Stomach (tissue), 19 donors: ENCODE measurements at places on chromosomes 1 and 21. TPM values are rescaled to one million over a fixed set of nuclear protein-coding genes. Genes with fewer than 3 reads are reported as not detected.

CYYR1 gene
- total RNA-seq, result not detected

DDR2 gene
- 47.7 TPM for total RNA-seq

TRIM33 gene
- 68.0 TPM for total RNA-seq

CYP4A11 gene
- total RNA-seq, result not detected

FCRL5 gene
- not detected for total RNA-seq

DNA sequence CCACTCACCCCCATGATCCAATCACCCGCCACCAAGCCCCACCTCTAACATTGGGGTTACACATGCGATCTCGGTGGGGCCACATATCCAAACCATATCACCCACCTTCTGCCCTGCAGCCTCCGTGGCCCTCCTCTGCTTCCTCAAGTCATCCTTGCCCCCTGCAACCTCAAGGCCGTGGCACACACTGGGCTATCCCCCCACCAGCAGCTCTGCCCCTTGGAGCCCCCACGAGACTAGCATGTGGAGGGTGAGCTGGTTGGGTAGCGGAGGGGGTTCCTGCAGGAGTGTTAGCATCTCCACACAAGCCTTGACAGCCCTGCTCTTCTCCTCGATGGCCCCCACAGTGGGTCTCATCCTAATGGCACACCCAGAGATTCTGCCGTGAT, 100.8 kb downstream of the TOMM20 start:
- DNase-seq, result no peak

DNA sequence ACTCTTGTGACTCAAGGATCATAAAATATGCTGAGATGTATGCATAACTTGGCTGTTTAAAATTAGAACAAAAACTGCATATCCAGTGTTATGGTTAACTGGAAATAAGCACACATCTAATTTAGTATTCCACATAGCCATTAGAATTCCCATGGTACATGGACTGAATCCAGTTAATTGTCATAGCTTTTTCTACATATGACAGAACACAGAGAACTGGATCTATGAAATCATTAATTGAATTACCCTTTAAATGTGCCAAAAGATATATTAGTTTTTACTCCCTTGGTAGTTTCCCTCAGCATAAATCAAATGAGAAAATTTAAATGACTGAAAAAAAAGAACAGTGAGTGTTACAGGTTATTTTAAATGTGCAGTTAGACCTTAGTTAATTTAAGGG, 395.9 kb downstream of the NCAM2 start:
- peak; percentile 37 for DNase-seq

DNA sequence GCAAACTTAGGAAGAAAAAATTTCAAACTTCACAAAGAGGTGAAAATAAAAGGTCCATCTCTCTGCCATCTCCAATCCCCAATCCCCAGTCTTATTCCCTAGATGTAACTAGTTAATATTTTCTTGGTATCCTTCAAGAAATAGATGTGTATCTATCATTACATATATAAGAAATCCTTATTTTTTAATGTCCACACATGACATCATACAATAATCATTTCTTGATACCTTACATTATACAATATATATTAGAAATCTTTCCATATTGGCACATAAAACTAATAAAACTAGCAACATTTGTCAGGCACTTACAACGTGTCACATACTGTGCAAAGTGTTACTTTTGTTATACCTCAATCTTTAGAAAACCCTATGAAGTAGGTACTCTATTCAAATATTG, 16.2 kb downstream of the DOCK7 start:
- no peak for DNase-seq

DNA sequence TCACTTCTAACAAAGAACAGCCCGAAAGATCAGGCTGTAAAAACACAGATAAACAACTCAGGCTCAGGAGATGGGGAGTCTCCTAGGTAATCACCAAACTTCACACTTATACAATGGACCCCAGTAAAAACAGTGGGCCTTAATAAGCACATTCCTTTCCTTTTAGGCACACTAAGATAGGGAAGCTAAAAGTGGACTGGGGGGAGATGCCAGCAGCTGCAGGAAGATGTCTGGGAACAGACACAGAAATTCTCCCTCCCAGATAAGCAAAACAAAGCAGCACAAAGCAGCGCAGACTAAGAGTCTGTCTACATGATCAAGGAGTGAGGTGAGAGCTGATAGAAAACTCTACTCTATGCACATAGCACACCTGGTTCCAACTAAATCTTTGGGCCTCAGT, 29.0 kb upstream of the CTBS start:
- DNase-seq, result no peak

GRCh38 chr1:110561596-110561995, 42.6 kb upstream of the KCNA10 start:
- no peak for DNase-seq

GRCh38 chr1:177249231-177249630, 78.5 kb downstream of the BRINP2 start:
- DNase-seq, result no peak

DNA sequence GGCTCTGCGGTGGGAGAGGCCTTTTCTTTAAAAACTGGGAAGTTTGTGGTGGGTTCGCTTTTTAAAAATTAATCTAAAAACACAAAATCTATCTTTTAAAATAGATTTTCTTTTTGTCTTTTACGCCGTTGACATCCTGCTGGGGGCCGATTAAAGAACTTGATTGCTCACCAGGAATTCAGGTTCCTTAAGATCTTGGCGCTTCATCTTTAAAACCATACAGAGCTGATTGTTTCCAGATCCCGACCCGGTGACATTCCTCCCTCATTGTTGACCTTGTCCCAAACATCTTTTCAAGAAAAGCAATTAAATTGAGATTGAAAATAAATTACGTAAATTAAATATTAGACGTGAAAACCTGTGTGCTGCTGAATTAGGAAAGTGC, 546 bp upstream of the ZNF697 start:
- DNase-seq, result no peak

- no peak for DNase-seq
Observed at GRCh38 chr1:236143104-236143948, 987 bp downstream of the GPR137B start.

DNA sequence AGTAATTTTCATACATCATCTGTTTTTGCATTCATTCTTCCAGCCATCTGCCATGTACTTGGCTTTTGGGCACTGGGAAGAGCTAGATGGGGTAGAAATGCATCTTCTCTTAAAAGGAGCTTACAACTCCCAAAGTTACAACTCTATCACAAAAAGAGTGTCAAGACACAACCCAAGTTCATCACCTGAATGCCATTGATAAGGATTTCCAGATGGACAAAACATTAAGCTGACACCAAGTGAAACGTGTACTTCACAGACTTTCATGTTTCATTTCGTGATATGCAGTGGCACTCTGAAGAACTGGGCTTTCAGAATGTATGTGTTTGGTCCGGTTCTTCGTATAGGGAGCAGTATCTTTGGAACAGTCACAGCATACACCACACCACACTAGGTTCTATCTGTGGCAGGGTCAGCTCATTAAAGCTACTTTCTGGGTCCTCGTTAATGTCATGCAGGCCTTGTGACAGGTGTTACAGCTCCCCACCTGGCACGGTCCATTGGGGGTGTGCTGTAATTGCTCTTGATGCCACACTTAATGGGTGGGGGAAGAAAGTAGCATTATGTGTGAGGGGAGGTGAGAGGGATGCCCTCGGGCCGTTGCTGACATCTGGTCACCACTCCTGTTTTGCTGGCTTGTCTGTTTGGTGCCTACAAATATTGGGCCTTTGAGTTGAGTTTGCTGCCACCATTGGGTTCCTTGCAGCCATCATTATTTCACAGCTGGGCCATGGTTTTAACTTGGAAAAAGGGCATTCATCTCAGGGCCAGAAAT, 164.9 kb downstream of the NFIA start:
- no peak for DNase-seq

DNA sequence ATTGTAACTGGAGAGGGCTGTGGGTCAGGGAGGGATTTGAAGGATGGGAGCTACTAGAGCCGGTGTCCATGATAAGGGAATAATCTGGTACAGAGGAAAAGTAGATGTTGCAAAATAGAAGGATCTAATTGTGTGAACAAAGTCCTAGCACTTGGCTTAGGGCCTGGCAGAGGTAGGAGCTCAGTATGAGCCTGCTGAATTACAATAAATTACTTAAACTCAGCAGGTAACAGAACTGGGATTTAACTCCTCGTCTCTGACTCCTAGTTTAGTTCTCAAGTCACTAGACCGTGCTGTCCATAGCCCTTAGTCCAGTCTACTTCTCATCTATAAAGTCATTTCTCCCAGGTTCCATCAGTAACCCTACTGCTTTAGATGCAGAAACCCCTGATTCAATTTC, 120.2 kb downstream of the LRRC53 start:
- no peak for DNase-seq

DNA sequence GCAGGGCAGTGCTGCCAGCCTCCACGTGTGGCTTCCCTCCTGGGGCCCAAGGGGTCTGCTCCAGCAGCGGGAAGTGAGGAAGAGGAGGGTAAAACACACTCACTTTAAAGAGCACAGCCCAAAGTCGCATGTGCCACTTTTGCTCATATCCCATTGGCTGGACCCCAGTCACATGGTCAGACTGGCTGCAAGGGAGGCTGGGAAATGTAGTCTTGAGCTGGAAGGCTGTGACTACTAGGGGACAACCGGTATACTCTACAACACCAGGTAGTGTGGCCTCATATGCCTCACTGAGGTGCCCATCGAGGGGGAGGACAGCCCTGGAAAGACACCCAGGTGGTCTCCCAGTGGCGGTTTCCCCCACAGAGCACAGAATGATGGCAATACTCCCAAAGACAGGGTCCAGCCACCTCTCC, 45.2 kb downstream of the CAMK2N1 start:
- peak; percentile 28 for DNase-seq

DNA sequence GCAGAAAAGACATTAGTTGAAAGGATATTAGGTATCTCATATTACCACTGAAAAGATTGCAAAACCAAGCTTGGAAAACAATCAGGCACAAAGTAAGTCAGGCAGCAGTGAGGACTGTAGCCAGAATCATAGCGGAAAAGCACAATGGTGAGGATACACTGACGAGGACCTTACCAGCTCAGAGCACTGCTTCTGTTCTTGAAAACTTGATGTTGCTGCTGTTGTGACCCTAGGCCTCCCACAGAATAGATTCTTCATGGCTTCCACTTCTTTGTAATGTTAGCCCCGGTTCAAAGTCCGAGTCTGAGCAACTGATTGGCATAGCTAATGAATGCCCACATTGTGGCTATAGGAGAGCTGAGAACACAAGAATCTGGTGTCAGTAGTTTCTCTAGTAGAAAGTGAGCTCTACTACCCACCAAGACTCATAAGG, 45.2 kb upstream of the LRRC8C start:
- no peak for DNase-seq

- no peak for DNase-seq
Observed at GRCh38 chr1:41528106-41528505, 43.6 kb upstream of the EDN2 start.

- DNase-seq, result no peak
Observed at GRCh38 chr1:156775799-156776198, 8.5 kb downstream of the PRCC start.

DNA sequence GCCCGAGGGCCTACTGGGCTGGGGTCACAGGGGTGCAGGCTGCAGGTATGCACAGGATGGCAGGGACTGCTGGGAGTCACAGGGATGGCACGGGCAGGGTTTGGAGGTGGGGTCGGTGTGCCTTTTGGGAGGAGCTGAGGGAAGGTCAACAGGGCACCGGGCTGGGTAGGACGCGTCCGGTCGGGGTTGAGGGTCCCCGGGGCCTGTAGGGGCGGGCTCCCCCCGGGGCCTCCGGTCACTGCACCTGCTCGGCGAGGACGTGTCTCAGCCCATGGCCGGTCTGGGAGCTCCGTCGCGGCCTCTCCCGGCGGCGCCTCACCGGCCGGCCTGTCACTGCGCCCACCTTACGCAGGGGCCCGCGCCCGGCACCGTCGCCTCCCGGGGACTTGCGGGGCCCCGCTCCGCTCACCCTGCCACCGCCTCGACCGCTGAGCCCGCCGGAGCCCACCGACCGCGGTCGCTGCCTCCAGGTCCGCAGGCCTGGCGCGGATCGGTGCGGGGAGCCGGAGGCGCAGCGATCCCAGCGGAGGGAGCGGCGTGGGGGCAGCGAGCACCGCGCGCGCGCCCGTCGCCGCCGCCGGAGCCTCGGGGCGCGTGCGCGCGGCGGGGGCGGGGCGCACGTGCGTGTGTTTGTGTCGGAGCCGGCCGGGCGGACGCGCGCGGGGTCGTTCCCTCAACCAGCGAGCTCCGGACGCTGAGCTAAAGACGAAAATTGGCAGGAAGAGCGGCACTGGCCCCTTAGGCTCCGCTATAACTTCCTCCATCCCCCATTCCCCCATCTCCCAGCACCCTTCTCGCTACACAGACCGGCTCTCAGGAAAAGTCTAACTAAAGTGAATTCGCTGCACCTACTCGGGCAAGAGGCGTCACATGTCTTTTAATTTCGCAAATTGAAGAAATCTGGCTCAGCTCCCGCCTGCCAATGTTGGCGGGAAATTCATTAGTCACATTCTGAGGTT, at the start of gene AMIGO1:
Gene AMIGO1, minus strand, starts transcription at position 552 of the 959 bp plus-strand sequence. CDS start 815 bp downstream, outside the sequence.
- DNase-seq, result peak; percentile 62
